Suprapubic skin (tissue), 4 donors: ENCODE measurements at places on chromosomes 5 and 9. TPM values are rescaled to one million over a fixed set of nuclear protein-coding genes. Genes with fewer than 3 reads are reported as not detected.

DNA sequence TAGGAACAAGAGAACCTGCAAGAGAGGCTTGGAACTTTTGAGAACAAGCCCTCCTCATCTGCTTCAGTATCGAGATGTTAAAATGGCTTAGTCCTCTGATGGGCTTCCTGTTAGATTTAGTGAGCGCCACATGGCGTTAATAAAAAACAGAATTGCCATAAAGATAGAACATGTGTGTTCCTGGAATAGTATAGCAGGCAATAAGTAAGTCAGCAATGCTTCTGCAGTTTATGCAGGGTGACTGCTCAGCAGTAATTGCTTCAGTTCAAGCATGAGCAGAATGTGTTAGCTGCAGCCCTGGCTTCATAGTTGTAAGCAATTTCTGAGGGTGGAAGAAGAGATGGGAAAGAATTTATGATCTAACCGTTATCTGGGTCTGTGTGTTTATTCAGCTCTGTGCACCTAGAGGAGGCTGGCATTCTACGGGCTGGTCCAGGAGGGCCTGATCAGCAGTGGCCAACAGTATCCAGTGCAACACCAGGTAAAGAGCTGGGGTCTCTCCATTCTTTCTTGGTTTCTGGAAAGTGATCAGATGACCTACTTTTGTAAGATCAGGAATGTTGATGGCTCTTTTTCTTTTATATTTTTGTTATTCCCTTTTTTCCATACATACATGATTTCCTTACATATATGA, 15.9 kb downstream of the PCDHAC2 start:
- DNase-seq, result no peak

GRCh38 chr9:100111235-100111634, 12.2 kb downstream of the INVS start:
- peak; percentile 86 for DNase-seq

GRCh38 chr9:91817493-91818224, 132.4 kb downstream of the ROR2 start:
- no peak for DNase-seq

DNA sequence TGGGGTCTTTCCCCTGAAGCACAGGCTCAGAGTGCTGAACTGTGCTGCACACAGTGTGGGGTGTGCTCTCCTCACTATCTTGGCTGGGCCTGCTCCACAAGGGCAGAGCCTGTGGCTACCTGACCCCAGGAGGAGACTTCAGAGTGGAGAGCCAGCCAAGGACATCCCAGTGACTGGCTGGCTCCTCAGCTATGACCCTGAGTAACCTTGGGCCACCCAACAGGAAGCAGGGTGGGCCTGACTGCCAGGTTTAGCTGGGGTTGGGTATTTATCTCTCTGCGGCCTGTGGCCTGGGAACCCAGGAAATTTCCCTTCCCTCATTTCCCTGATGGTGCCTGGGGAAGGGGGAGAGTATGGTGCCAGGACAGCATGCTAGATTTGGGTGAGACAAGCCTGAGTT, 2.1 kb upstream of the EEIG1 start:
- DNase-seq, result no peak

DNA sequence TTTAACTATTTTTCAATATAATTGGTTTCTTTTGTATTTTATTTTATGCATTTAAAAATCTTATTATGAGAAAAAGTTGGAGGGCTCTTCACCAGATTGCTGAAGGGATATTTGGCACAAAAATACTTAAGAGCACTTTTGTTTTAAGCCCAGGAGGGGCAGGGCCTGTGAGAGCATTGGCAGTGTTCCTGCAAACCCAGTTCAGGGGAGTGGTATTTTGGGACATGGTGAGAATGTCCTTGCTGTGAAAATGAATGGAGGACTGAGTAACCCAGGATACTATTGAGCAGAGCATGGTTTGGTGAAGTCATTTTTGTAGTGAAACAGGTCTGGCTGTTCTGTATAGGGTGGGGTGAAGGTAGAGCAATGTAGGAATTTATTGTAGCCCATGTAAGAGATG, 121.4 kb downstream of the KCTD16 start:
- DNase-seq, result no peak

DNA sequence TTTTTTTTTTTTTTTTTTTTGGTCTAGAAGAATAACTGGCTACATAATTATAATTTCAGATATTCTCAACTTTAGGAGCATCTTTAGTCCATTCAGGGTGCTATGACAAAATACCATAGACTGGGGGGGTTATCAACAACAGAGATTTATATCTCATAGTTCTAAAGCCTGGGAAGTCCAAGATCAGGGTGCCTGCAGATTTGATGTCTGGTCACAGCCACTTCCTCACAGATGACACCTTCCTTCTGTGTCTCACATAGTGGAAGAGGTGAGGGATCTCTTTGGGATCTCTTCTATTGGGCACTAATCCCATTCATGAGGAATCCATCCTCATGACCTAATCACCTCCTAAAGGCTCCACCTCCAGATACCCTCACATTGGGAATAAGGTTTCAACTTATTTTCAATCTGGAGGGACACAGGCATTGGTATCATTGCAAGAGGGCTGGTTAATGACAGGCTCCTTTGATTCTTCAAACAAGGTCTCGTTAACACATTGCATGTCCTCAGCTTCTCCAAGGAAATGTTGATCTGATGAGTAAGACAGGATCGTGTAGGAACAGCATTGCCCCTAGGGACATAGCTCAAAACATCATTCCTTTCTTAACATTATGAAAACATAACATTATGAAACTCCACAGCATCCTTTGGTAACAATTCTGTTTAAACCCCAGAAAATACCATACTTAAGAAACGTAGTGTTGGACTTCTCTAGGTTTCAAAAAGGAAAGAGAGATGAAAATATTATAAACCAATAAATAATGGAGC, 372.4 kb downstream of the SEMA5A start:
- no peak for DNase-seq

GRCh38 chr9:110334183-110334582, 3.5 kb downstream of the TXNDC8 start:
- DNase-seq, result no peak

DNA sequence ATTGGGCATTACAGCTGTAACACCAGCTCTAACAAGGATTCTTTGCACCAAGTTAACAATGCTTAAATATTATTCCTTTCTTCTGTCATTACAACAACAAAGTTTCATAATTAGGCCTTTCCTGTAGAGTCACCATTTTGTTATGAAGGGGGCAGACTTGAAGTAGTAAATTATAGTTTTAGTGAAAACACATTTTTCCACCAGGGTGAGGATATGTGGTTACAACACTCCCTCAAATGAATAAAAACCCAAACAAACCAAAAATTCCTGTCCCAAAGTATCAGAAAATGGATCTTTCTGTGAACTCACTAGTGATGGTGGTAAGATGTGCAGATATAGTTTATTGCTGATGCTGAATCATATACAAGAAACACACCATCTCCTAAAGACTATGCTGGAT, 250.5 kb upstream of the TUT7 start:
- no peak for DNase-seq

DNA sequence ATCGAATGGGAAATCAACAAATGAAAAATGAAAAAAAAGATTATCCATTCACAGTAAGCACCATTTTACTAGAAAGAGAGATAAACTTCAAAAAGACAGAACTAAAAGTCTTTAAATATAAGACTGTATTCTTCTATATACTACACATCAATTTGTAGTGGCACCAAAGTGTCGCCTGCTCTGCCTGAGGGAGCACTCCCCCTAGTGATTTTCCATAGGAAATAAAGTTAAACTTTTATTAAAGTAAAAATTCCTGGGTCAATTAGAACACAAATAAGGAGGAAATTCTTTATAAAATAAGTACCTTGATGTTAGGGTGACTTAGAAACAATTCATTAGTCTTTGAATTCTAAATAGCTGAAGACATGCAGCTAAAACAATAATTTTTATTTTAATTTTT, 9.7 kb downstream of the RAD1 start:
- no peak for DNase-seq

DNA sequence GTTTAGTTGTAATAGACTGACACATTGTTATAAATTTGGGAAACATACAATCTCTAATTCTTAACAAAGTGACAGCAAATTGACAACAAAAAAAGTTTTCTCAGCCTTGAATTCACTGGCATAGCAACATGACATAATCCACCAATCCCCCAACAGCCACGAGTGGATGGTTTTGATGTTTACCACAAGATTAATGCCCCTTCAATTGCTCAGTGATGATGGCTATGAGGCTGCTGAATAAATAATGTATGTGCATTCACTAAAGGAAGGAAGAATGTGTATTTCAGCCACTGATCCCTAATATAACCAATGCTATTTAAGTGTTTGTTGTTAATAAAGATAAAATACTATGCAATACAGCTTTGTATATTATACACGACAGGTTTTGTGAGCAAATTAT, 743.6 kb upstream of the DMAC1 start:
- DNase-seq, result no peak

GRCh38 chr9:16960084-16960483, 89.6 kb upstream of the BNC2 start:
- no peak for DNase-seq

- DNase-seq, result no peak
Measured at GRCh38 chr9:128632066-128632465, 24.6 kb downstream of the DYNC2I2 start.

GRCh38 chr9:113355040-113355596, 5.8 kb downstream of the BSPRY start:
- no peak for DNase-seq

- no peak for DNase-seq
Measured at GRCh38 chr5:67493676-67494075, 297.1 kb upstream of the CD180 start.

- no peak for DNase-seq
Measured at GRCh38 chr5:111929867-111930266, 172.9 kb upstream of the NREP start.

DNA sequence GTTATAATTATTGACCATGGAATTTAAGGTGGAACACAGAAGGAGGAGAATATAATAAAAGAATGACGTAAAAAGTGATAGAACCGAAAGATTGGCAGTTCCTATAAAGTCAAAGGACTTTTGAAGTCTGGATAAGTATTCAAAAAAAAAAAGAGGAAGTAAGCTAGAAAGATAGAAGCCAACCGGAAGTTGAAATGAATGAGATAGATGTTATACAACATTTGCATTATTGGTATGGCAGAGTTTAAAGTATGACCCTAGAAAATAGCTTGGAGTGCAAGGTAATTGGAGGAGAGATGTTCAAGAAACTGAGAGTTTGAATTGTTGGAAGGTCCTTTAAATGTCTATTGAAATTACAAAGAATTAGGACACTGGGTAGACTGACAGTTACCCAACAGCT, 293.6 kb downstream of the FER start:
- DNase-seq, result no peak

DNA sequence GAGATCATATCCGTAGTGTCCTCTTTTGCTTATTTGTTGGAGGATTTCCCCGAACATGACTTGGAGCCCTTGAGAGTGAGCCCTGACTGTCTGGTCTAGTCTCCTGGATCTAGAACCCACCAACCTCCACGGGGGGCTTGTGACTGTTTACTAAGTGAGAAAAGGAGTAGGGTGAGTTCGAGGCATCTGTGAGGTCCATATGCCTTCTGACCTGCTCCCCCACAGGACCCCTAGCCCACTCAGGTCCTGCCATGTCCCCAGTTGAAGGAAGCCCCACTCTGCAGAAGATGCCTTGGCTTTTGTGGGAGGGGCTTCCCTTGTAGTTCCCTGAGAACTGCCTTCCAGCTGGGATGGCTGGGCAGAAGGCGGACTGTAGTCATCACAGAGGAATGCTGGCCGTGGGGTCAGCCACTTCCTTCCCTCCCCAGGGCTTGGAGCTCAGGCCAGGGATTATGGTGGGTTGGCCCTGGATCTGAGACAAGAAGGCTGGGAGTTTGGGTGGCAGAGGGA, 7.0 kb upstream of the IRF1 start:
- no peak for DNase-seq

- no peak for DNase-seq
Measured at GRCh38 chr9:127959398-127959797, 21.4 kb downstream of the EEIG1 start.

DNA sequence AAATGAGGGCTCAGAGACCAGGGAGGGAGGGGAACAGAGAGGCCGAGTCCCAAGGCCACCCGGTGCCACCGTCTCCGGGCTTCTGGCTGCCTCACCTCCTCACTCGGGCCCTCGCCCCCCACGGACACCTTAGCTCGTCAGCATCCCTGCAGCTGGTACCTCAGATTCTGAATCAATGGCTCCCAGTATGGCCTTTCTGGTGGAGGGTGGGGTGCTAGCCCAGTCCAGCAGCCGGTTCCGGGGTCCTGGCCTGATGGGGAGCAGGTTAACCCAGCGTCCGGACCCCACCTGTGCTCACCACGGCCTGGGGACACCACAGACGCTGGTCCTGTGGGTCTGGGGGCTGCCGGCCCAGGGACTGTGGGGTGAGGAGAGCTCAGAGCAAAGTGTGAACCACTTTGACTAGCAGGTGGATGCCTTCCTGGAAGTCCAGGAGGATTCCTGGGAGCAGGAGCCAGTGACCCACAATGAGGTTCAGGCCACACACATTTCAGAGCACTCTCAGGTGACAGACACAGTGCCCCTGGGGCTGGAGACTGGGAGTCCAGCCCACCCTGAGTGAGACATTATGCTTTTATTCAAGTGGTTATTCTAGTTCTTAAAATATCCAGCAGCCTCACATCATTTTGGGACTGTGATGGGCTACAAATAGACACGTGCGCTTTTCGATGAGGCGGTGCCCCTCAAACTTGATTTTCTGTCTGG, 53.3 kb downstream of the AHRR start:
- DNase-seq, result peak; percentile 63

GRCh38 chr5:140113180-140113698, 670 bp upstream of the PURA start:
- no peak for DNase-seq

DNA sequence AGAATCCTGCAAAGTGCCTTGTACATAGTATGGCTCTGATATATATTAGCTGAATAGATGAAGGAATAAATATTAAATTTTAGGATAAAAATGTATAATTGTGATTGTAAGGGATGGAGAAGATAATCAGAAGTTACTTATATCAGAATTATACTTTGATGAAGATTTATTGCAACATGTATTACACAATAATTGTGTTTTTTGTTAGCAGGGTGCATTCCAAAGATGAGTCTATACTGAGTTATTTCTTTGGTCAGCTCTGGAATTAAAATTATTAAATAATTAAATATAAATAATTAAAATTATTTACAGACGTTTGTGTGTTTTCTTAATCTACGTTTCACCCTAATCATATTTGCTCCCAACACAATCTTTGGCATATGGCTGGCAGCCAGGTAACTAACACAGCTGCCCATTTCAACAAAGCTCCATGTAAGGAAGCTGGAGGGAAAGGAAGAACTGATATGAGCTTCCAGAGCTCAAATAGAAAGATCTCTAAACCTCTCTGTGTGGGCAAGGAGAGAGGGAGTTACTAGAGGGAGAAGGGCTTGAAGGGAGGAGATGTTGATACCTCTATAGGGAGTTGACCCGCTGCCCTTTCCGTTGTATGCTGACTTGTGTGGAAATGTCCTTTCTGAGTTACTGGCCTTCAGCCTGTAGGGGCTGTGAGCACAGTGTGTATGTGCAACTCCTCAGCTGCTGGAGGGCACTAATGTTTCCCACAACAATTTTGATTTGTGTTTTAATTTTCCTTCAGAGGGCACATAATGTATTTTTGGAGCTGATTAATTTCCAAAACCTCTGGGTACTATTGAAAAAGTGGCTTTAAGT, 403.4 kb downstream of the MAN2A1 start:
- no peak for DNase-seq

GRCh38 chr5:155575861-155576260, 562.3 kb downstream of the KIF4B start:
- no peak for DNase-seq

The PSAT1 gene
- 91.7 TPM for total RNA-seq

The ADAMTS12 gene
- 0.34 TPM for total RNA-seq

The THG1L gene
- total RNA-seq, result 14.5 TPM

The STPG3 gene
- total RNA-seq, result 1.2 TPM

The BAAT gene
- total RNA-seq, result 2.3 TPM

The CATSPER3 gene
- total RNA-seq, result not detected

The MACROH2A1 gene
- total RNA-seq, result 221 TPM

The GCNT1 gene
- 1.0 TPM for total RNA-seq

The CCIN gene
- total RNA-seq, result not detected

The INSL4 gene
- total RNA-seq, result not detected

The DBH gene
- total RNA-seq, result not detected
